ENCODE measurements at places on chromosomes 5 and 9.

DNA sequence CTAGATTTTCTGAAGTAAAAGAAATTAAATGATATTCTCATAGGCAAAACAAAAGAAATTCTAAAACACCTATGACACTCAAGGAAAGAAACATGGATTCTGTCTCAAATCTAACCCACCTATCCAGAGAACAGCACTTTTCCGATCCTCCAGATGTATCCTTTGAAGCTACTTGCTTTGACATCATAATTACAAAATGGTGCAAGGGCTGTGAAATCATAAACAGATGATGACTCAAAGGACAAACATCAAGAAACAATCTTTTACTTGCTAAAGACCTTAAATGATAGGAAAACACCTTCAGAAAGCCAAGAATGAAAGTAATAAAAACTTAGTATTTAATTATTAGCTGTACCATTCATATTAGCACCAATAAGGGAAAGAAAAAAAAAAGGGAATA lies 202.6 kb downstream of the DENND1A start:
- no peak for DNase-seq

GRCh38 chr5:40904205-40904993 lies 4.9 kb upstream of the C7 start:
- no peak for DNase-seq

DNA sequence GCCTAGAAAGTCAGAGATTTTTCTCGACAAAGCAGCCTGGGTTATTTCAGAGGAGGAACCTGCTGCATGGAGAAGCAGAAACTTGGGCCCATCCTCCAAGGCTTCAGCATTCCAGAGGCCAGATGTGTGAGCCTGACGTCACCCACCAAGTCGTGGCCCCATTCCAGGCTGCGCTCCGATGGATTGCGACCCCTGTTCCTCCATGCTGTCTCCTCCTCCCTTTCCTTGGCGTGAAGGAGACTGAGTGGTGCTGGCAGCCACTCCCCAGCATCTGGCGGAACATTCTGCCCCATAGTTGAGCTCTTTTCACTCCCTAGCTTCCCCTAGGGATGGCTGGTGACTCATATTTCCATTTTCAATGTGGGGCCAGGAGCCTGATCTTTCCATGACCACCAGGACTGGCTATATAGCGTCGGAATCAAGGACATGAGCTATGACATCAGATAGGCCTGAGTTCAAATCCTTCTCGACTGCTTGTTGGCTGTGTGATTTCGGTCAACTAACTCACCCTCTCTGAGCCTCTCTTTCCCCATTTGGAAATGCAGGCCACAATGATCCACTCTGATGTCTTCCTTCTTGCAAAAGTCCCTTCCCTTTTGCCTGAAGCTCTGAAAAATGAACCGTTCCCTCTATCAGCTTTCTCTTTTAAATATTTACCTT lies 24.5 kb upstream of the DUSP1 start:
- DNase-seq: no peak

DNA sequence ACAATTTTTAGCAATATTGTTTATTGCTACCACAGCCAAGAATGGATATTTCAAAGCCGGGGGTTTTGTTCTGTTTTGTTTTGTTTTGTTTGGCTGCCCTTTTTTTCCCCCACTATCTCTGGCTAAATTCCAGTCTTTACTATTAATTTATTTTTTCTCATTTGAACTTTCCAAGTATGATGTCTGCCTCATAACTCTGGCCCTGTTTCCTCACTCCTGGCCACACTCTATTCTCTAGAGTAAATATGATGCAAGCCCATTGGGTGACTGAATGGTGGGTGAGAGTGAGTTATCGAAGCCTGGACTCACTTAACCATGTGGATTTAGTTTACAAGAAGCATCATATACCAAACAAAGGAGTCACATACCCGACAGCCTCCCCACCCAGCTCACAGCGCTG lies 41.9 kb downstream of the WDR36 start:
- no peak for DNase-seq

- no peak for DNase-seq
Measured at GRCh38 chr9:115690786-115691496, 462.6 kb upstream of the PAPPA start.
